ENCODE measurements at places on chromosomes 16 and 17. TPM values are rescaled to one million over a fixed set of nuclear protein-coding genes. Genes with fewer than 3 reads are reported as not detected.
A peak's percentile ranks its signal among the peaks of the same experiment; 100 is the strongest.

GRCh38 chr17:11719856-11720255 lies 121.6 kb downstream of the DNAH9 start:
- H3K36me3 ChIP-seq: no peaks in the 10 kb centered on the region
- no peak overlapping the region for H3K27ac ChIP-seq
- H3K4me3 ChIP-seq: no peak overlapping the region

DNA sequence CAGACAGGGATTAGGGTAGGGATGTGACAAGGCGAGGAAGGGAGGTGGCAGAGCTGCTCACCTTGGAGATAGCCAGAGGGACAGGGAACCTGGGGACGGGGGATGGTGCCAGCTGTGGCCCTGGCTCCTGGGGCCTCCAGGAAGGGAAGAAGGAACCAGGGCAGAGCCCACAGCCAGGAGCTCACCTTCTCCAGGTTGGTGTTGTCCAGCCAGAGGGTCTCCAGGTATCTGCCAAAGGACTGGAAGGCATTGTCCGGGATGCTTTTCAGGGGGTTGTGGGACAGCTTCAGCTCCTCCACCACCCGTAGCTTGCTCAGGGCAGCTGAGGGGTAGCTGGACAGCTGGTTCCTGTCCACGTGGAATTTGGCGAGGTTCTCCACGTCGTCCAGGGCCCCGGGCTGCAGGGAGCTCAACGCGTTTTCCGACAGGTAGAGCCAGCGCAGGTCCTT lies 801 bp downstream of the CHAD start:
- H3K27ac ChIP-seq: no peak overlapping the region
- peaks cover 30% of the 10 kb centered on the region for H3K27me3 ChIP-seq
- peaks cover 22% of the 10 kb centered on the region for H3K36me3 ChIP-seq
- peaks cover 10% of the 10 kb centered on the region for H3K4me1 ChIP-seq
- DNase-seq: no peak
- no peak overlapping the region for H3K4me3 ChIP-seq

DNA sequence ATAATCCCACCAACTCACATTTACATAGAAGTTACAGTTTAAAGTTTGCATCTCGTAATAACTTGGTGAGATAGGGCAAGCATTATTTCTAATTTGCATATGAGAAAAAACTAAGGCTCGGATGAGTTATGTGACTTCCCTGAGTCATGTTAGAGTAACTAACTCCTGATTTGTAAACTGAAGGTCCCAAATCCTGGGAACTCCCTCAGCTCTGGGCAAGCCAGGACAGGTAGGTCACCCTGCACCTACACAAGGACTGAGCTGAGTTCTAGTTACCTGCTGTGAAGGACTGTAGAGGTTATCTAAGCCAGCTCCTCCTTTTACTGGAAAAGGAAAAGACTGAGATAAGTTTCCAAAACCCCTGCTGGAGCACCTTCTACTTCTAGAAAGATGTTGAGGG lies 92.1 kb upstream of the HLF start:
- no peaks in the 10 kb centered on the region for H3K27me3 ChIP-seq
- peak; percentile 56 for DNase-seq
- H3K4me1 ChIP-seq: peaks cover 12% of the 10 kb centered on the region
- no peaks in the 10 kb centered on the region for H3K36me3 ChIP-seq

GRCh38 chr17:62801553-62802114 lies 6.5 kb downstream of the MARCHF10 start:
- no peak overlapping the region for H3K27ac ChIP-seq
- no peak for DNase-seq
- peaks cover 11% of the 10 kb centered on the region for H3K4me1 ChIP-seq
- H3K4me3 ChIP-seq: no peak overlapping the region

DNA sequence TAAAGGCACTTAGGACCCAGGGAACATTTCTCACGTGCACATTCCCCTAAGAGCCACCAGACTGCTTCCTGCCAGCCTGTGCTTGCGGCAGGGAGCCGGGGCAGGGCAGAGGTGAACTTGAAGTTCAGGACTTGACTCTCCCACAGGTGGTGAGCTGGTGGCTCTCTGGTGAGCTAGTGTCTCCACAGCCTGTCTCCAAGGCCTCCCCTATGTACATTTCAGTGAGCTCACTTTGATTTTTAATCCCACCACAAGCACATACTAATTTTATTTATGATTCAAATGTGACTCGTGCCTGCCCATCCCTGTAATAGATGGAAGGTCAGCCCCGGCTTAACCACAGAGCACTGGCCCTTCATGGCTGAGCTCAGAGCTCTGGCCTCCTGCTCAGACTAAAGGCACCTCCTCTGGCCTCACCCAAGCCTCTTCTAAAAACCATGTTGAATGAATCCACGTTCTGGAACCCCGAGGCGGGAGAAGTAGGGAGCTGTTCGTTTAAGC lies 9.2 kb downstream of the SNN start:
- peaks cover 30% of the 10 kb centered on the region for H3K36me3 ChIP-seq
- peaks cover 40% of the 10 kb centered on the region for H3K4me1 ChIP-seq
- H3K27ac ChIP-seq: peak overlapping the region; percentile 40
- no peaks in the 10 kb centered on the region for H3K27me3 ChIP-seq
- H3K4me3 ChIP-seq: no peak overlapping the region
- no peak for DNase-seq

DNA sequence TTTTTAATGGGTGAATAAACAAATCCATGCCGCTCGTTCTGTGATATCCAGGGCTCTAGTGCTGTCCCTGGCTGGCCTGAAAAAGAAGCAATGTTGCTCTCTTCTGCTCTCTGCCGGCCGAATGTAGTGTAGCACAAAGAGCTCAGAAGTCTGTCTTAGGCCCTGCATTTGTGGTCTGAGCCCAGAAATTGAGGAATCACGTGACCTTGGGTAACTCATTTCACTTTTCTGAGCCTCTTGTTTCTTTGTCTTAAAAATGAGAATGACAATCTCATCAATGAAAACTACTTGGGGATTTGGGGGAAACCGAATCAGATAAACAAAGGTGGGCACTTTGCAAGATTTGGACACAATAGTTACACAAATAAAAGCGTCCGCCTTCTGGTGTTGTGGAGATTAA lies 381.6 kb upstream of the ASIC2 start:
- H3K4me1 ChIP-seq: no peaks in the 10 kb centered on the region
- H3K27me3 ChIP-seq: no peaks in the 10 kb centered on the region
- no peak overlapping the region for H3K4me3 ChIP-seq
- no peak overlapping the region for H3K27ac ChIP-seq
- H3K36me3 ChIP-seq: no peaks in the 10 kb centered on the region

Gene CHAD
- polyA plus RNA-seq: not detected

Gene LGALS9
- 0.58 TPM for polyA plus RNA-seq

Gene SLFN5
- 51.4 TPM for polyA plus RNA-seq

Gene SPNS2
- 0.04 TPM for polyA plus RNA-seq
